ENCODE measurements at places on chromosomes 4 and X.

GRCh38 chr4:181007751-181008150 lies 1235.5 kb upstream of the TENM3 start:
- DNase-seq = no peak

- DNase-seq = no peak
Observed at GRCh38 chr4:167117273-167117672, 117.0 kb downstream of the SPOCK3 start.

DNA sequence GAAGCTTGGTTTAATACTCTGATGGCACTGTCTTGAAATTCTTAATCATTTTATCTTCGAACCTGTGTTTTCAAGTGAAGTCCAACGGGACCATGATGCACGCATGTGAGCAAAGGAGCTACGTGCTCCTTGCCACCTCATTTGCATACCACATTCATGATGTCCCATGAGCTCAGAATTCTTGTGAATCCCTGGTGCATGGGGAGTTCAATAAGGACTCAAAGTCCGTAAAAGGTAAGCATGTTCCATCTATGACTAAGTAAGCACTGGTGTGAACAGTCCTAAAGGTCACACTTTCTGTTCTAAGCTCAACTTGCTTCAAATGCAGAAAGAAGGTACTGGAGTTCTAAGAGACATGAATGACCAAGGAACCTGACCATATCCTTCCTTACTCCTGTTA lies 13.1 kb upstream of the GPM6B start:
- no peak for DNase-seq

DNA sequence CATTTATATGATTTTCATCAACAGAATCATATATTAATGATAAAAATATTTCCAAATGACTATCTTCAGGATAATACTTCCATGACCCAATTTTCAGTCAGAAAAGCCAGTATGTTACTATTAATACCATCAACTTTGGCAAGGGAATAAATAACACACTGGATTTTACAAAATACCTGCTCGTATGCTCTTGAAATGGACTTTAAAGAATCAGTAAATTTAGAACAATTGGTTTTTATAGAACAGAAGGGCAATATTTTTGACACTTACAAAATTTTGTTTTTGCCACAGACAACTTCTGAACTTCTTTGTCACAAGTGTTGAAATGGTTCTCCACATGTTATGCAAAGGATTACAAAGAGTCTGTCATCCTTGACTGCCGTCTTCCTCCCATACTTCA lies 700.4 kb downstream of the FSTL5 start:
- DNase-seq = no peak

- no peak for DNase-seq
Observed at GRCh38 chr4:56622176-56622575, 58.9 kb downstream of the HOPX start.
